ENCODE measurements at places on chromosomes 16 and 17.
A peak's percentile ranks its signal among the peaks of the same experiment; 100 is the strongest.

- no peak for DNase-seq
Observed at GRCh38 chr16:28063591-28064061, at the start of gene GSG1L. TSS of gene GSG1L (minus strand) at chr16:28063714. CDS start at chr16:28063424, 290 bp downstream.

DNA sequence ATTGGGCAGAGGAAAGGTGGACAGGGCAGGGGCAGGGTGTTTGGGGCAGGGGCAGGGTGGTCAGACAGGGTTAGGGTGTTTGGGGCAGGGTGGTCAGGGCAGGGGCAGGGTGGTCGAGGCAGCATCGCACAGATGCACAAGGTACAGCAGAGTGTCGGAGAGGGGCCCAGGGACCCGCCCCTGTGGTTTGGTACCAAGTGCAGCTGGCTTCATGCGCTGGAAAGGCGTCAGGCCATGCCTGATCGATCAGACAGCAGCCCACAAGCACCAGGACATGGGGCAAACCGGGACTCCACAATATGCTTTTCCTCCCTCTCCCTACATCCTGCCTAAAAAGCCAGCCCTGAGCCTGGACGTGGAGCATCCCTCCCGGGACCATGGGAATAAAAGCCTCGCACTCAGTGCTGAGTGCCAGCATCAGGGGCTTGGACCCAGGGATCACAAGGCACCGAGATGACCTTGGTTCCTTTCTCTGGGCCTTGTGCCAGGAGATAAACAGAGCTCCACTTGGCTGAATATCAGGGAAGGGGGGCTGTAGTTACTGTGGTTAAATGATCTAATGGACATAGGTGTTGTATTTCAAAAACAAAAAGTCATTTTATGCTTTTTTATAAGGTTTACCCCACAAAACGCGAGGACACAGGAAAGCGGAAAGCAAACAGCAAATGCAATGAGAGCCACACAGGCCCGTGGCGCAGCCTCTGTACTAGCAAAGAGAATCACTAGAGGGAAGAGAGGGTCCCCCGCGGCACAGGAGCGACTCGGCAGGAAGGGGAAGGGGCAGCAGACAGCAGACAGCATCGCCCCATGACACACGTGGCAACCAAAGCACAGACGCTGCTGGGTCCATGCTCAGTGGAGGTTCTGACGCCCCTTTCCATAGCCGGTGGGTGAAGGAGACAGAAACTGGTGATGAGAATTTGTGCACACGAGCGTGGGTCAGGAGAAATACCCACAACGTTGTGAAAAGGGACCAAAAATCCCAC lies 5.3 kb upstream of the HEXD start:
- DNase-seq, result no peak

DNA sequence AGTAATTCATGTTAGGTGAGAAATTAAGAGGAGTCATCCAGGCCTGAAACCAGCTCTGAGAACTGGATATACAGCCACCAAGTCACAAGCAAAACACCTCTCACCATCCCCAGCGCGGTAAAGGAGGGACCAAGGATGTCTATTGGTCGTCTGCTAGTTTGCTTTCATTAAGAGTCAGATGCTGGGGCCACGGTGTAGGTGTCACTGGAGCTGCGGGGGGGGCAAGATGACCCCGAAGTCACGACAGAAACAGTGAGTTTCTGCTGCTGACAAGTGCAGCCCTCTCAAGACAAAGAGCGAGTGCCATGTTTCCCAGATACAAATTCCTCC lies 790 bp downstream of the NCBP3 start:
- DNase-seq, result peak; percentile 28

GRCh38 chr16:65024767-65025178 lies 97.1 kb downstream of the CDH11 start:
- DNase-seq, result no peak

DNA sequence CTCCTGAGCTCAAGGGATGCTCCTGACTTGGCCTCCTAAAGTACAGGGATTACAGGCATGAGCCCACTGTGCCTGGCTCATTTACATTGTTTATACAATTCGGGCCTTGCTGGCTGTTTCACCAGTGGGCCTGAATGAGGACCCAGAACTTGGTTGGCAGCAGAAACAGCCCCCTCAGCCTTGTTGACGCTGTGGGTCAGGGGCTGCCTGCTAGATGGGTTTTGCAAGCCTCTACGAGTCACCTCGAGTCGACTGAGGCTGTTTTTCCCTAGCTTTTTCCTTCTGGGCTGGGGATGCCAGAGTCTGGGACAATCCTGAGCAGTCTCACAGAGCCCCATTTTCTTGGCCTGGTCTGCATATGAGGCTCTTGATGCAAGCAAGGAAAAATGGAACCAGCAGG lies 16.1 kb downstream of the PPL start:
- no peak for DNase-seq

Data from activated CD4-positive, alpha-beta T cell treated with anti-CD3 and anti-CD28 coated beads for 24 hours (primary cell).